ENCODE measurements at places on chromosomes 6 and 20.

DNA sequence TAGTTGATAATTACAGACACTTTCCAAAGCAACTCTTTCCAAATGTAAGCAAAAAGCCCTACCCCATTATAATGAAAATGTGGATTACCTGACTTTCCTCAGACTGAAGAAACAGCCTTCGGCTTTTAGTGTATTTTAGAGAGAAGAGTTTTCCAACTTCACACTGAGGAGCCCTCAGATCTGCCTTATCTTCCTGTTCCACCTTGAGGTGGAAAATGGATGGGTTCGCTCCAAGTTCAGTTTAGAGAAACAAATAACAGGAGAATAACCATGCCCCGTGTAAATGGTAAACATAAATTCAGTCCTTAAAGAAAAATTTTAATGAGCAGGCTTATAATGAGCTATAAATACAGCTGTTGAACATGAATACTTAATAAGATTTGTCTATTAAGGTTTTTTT is 21.1 kb upstream of the MTHFD1L start:
- no peak for DNase-seq

- DNase-seq, result no peak
Observed at GRCh38 chr6:150722614-150723344, 123.1 kb downstream of the PLEKHG1 start.

DNA sequence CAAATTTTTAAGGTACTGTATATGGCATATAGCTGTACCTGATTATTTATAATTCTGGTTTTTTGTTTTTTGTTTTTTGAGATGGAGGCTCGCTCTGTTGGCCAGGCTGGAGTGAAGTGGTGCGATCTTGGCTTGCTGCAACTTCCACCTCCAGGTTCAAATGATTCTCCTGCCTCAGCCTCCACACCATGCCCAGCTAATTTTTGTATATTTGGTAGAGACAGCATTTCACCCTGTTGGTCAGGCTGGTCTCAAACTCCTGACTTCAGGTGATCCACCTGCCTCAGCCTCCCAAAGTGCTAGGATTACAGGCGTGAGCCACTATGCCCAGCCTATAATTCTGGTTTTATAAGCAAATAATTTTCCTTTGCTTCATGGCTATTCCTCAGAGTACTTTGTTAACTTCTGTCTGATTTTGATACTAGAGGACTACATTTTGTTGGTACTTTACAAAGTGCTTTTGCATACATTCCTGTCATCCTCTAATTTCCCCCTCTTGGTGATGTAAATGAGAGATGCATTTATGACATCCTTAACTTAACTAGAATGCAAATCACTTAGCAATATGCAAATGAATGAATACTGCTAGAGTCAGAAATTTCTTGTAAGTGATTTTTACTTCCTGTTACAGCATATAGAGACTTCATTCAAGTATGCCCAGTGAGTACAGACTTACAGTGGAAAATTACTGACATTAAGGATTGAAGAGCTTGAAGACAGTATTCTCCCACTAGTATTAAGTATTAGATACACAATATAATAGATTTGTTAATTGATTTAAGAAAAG is 35.7 kb upstream of the ARID1B start:
- DNase-seq, result no peak

- DNase-seq, result no peak
Observed at GRCh38 chr6:116158641-116159040, 32.7 kb upstream of the COL10A1 start.

DNA sequence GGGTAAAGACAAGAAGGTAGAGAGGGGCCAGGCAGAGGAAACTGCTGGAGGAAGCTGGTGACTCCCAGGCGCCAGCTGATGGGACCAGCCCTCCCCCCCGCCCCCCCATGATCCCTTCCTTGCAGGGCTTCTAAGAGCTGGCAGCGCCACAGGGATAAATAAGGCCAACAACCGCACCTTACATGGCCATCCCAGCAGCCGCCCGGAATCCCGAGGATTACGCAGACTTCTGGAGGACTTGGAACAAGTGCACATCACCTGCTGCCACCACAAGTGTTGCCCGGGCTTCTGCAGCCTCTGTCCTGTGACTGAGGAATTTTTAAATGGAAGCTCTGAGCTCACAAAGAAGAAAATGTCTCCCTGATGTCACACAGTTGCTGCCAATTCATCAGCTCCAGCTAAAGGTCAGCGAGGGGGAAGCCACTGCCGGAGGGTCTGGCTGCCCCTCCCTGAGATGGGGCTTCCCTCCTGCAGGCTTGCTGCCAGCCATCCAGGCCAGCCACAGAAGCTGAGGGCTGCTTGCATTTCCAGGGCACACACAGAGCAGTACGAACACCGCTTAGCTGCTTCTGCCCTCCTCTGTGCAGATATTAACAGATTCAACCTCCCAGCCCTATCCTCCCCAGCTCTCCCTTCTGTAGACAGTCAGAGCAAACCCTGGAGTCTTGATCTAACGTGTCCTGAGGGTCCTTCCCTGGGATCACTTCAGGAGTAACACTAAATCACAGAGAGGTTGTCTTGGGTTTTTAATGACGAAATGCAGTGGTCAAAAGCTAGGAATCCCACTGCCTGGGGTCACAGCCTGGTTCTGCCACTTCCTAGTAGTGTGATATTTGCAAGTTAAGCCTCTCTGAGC is 38.6 kb upstream of the PIM1 start:
- no peak for DNase-seq

GRCh38 chr6:109516929-109517328 is 33.9 kb upstream of the ZBTB24 start:
- DNase-seq, result no peak

DNA sequence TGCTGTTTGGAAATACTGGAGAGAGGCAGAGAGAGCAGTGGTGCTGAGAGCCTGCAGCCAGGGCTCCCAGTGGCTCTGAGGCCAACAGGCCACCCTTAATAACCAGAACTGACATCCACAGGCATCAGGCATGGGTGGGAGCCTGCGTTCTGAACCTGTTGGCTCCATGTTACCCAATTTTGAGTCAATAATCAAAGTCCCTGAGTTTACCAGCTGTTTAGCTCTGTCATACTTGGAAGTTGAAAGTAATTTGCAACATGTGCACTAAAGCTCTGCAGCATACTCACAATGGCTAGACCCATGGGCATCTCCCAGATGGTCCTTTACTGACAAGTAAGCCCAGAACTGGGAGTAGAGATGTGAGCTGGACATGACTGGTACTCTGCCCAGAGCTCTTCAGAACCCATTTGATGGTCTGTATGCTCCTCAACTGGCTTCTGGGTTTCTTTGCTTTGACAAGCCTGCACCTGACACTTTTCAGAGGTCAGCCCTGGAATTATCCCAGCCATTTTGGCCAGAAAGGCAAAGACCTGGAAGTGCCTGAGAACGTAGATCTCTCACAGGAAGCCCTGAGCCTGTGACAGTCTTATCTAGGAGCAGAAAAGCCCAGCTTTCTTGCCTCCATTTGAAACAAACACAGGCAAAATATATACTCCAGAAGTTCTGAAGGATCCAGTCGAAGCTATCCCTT is 122.4 kb upstream of the CITED2 start:
- DNase-seq, result no peak

DNA sequence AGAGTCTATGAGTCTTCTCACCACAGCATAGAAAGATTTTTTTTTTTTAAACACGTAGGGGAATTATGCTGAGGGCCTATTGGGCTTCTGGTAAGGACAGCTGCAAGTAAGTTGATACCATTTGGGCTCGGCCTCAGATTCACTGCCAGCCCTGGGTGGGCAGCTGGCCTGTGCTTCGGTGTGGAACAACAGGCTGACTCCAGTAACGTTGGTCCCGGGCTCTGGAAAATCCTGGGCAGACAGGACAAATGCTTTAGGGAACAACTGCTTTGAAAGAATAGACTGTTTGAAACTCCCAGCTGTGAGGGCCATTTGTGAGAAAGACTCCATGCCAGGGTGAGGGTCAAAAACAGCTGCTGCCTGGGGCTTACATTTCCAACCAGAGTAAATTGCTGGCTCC is 366.5 kb downstream of the QKI start:
- no peak for DNase-seq

- DNase-seq, result no peak
Observed at GRCh38 chr20:19555726-19556125, 202.3 kb upstream of the RIN2 start.

DNA sequence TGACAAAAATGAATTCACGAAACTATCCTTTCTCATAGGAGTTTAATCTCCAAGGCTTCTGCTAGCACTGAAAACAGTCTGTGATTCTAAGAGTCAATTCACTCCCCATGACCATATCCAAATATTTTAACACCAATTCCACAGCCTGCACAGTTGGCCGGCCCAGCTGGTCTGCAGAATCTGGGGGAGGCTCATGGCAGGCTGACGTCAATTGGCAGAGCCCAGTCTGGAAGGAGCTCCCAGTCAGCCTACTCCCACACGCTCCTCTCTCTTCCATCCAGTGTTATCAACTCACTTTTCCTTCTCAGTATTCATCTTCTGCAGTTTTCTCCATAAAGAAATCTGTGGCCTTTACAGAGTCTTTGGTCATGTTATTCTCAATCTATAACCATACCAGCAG is 111.0 kb downstream of the TBXT start:
- no peak for DNase-seq

- DNase-seq, result no peak
Observed at GRCh38 chr6:168121303-168121665, 42.3 kb upstream of the FRMD1 start.

DNA sequence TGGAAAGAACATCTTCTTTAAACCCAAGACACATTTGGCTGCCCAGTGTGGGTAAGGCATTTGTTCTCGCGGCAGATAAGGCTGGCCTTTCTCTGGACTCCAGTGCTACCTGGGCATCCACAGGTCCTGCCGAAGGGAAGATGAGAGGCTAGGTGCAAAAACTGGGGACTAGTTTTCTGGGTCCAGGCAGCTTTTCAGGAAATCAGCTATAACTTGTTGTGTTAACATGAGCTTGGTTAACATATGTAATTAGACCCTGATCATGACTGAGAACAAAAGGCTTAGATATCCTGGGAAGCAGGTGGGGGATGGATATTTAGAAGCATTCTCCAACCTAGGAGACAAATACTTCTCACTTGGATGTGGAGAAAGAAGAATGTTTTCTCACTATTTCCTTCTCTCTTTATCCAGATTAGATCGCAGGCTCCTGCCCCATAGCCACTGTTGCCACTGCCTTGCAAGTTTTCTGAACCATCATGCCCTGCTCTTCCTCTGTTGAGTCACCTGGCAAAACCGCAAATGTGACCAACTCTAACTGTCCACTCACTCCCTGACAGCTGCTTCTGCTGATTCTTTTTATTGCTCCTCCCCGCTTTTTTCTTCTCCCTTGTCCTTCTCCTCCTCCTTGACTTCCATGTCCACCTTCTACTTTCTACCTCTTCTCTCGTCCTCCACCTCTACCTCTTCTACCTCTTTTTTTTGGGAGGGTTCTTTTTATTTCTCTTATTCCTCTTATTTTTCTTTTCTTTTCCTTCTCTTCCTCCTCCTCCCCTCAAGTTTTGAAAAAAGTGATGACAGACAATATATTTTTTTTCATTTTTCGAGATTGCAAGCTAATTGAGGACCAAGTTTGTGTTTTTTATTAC is 258.1 kb downstream of the UTRN start:
- no peak for DNase-seq

All from T-cell (primary cell).